Stimulated activated naive CD4-positive, alpha-beta T cell (primary cell): ENCODE measurements at places on chromosomes 16 and 17.

- no peak for DNase-seq
Measured at GRCh38 chr17:4074831-4075495, 67.9 kb downstream of the ZZEF1 start.

- DNase-seq: no peak
Measured at GRCh38 chr17:9470171-9470570, 105.4 kb downstream of the STX8 start.

- no peak for DNase-seq
Measured at GRCh38 chr16:2854700-2855309, 3.2 kb downstream of the PRSS22 start.

GRCh38 chr17:40323391-40324381, 14.7 kb downstream of the RARA start:
- DNase-seq: peak; percentile 80

- DNase-seq: no peak
Measured at GRCh38 chr16:57667526-57668262, 412 bp upstream of the ADGRG3 start.

GRCh38 chr16:19980632-19981265, 92.9 kb downstream of the GPR139 start:
- DNase-seq: no peak

- no peak for DNase-seq
Measured at GRCh38 chr16:21710938-21711337, 47.2 kb downstream of the OTOA start.

GRCh38 chr16:2473999-2474876, 689 bp upstream of the TBC1D24 start:
- DNase-seq: peak; percentile 78

DNA sequence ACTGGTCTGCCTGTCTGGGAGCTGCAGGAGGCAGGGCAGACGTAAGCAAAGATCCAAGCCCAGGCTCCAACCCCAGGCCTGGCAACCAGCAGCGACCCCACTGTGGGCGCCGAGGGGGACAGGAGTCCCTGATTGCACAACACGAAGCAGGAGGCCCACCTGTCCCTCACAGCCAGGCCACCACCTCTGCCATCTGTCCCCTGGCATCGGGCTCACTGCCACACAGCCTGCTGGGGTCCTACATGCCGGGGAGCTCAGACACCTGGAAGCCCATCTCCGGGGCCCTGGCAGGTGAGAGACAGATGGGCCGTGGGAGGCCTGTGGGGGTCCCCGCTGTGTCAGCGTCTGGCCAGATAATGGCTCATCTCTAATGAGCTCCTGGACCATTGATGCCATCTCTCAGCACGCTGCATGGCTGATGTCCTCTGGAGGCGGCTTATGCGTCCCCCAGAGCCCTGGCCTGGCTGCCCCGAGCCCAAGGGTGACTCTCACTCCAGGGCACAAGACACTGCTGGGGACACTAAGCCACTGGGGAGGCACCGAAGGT, 11.3 kb upstream of the RASD1 start:
- no peak for DNase-seq

- no peak for DNase-seq
Measured at GRCh38 chr17:77537566-77537965, 396.8 kb downstream of the SEC14L1 start.

- no peak for DNase-seq
Measured at GRCh38 chr16:58077796-58078195, 51.4 kb downstream of the CFAP20 start.

- DNase-seq: no peak
Measured at GRCh38 chr17:66129759-66130158, 62.2 kb downstream of the CEP112 start.

- DNase-seq: no peak
Measured at GRCh38 chr17:17868641-17869522, 32.1 kb upstream of the SREBF1 start.

DNA sequence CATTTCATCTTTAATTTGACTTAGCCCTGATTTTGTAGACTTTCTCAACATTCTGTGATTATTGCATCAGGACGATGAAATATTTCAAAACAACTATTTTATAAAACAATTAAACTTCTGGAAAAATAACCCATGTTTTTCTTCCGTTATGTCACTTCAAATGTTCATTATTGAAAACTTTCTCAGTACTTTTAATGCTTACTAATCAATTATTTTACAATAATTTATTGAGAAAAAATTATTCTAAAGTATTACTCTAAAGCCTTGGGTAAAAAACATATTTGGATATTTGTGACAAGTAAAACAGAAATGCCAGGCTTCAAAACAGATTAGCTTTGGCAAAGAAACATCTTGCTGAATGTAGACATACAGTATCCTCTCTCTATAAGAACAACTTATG, 46.3 kb upstream of the DHX40 start:
- no peak for DNase-seq

- DNase-seq: no peak
Measured at GRCh38 chr17:21283482-21284318, 811 bp upstream of the MAP2K3 start.

GRCh38 chr17:27871407-27871806, 21.8 kb downstream of the LYRM9 start:
- no peak for DNase-seq

DNA sequence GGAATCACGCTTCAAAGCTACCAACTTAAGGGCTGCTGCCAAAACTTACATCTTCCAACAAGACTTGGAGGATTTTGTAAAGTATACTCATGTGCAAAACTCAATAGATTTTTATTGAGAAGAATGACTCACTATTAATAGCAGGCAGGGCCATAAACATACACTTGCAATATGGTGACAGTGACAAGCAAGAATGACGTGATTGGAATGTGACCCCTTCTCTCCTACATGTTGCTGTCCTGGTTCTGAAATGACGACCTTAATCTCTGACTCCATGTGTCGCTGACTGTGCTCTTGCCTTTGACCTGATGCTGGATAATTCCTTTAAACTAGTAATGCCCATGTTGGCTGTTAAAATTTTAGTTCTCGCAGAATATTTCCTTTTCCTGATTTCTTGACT, 174.5 kb downstream of the PARN start:
- DNase-seq: no peak

DNA sequence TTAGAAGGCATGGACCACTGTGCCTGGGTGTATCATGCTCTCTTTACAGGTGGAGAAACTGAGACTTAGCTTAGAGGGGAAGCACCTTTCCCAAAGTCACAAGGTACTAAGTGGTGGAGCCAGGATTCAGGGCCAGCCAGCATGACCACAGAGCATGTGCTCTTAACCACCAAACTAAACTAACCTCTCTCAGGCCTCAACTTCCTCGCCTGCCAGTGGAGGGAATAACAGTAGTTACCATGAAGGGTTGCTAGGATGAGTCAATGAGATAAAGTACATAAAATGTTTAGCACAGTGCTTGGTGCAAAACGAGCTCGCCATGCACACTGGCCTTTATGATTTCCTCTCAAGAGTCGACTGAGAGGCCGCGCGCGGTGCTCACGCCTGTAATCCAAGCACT, 6.4 kb upstream of the MYO1C start:
- DNase-seq: no peak

DNA sequence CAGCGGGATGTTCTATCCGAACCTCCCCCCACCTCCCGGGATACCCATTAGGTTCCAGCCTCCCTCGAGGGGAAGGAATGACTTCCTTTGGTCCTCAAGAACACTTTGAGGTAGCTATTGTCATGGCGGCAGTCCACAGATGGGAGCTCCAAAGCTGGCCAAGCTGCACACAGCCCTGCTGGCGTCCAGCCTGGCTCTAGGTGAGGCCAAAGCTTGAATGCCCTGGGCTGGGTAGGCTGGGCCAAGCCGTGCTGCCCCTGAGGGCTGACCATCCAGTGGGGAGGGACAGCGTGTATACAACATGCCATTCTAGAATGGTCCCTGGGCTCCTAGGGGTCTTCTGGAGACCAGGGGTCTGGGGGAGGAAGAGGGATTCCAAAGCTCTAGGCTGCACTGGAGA, 43.5 kb downstream of the PEMT start:
- no peak for DNase-seq
